Hippocampal formation (tissue), 2 donors: ENCODE measurements at places on chromosomes 3 and 15.

- no peak for DNase-seq
Observed at GRCh38 chr3:98817547-98818041, 54.5 kb downstream of the ST3GAL6 start.

DNA sequence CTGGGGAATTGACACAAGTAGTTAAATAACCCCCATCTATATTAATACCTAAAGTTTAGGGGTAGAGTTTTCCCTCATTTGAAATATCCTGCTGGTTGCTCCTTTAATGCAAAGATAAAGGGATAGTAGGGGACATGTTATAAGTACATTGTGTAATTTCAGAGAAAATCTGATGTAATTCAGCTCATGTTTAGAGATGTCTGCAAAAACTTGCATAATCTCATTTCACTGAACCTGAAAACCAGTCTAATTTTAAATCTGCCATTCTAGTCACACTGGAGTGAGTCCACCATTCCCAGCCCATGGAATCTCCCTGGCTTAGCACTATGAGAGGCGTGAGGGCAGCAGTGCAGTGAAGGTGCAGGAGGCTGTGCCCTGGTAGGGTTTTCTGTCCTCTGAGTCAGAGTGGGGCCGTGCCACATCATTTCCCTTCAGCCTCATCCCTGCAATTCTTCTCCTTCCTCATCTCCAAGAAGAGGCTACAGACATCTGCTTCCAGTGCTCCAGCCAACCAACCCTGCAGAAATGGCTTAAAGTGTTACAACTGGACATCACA is 246.3 kb upstream of the UMPS start:
- no peak for DNase-seq

- peak; percentile 54 for DNase-seq
Observed at GRCh38 chr15:62847900-62848489, 194.6 kb upstream of the TPM1 start.

- DNase-seq: no peak
Observed at GRCh38 chr15:88881775-88882174, 13.6 kb downstream of the HAPLN3 start.

DNA sequence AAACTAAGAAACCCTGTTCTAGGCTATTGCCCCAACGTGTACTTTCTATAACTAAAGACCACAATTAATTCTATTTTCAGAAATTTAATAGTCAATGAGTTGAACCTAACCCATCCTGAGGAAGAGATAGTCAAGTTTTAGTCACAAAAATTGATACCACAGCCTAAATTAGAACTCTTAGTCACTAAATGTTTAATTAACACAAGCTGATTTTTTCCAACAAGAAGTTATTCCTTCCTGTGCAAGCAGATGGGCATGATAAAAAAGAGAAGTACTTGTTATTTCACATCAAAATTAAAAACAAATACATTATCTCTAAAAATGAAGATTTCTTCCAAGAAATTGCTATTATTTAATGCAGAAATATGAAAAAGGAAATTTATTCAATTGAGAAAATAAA is 38.4 kb upstream of the TERB2 start:
- DNase-seq: no peak

GRCh38 chr3:58063022-58063815 is 55.0 kb downstream of the FLNB start:
- DNase-seq: no peak

DNA sequence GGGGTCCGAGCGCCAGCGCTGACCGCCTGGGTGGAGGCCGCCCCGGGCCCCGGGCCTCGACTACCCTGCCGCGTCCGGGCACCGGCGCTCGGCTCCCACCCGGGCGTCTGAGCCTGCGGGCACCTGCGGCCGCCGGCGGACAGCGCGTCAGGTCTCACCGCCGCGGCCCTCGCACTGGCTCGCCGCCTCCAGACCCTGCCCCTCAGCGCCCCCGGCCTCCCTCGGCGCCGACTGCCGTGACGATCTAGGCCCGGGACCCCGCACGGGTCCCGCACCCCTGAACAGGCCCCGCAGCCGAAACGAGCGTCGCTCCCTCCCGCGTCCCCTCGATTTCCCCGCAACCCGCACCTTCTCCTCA is 297 bp downstream of the PRC1 start:
- no peak for DNase-seq
